Kidney (tissue), 22 donors: ENCODE measurements at places on chromosomes 7 and 10. TPM values are rescaled to one million over a fixed set of nuclear protein-coding genes. Genes with fewer than 3 reads are reported as not detected.

GRCh38 chr7:76354516-76354915 is 4.3 kb downstream of the YWHAG start:
- DNase-seq = no peak

DNA sequence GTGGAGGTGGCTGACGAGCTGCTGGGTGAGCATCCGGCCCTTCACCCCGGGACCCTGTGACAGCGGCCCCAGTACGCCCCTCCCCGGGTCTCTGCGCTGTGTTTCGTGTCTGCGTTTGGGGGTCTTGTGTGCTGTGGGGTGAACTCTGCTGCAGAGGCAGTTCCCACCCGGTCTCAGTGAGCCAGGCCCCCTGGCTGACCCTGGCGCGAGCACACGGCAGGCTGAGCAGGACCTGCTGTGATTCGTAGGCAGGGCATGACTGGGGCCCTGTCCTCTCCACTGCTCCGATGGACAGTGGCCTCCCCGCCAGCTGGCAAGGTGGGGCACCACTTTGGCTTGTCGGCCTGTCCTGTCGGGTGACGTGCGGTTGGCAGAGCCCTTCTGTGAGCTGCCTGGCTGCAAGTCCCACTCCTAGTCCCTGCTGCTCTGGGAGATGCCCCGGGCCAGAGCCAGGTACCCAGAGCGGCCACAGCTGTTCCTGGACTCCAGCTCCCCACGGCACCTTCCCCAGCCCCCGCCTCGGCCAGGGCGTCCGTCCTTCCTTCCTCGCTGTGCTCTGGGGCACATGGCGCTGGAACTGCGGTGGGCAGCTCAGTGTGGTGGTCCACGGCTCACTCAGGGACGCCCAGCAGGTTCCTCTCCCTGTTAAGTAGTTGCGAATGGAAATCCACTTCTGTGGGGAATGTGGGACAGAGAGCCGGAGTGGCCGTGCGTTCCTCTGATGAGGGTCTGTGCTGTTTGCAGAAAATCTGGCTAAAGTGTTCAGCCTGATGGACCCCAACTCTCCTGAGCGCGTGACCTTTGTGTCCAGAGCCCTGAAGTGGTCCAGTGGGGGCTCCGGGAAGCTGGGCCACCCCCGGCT is 10.5 kb downstream of the GET4 start:
- DNase-seq = no peak

FERD3L gene
- total RNA-seq = not detected

PGAM2 gene
- total RNA-seq = 2.1 TPM

PCDH15 gene
- total RNA-seq = not detected

HTRA1 gene
- total RNA-seq = 86.0 TPM

DNA sequence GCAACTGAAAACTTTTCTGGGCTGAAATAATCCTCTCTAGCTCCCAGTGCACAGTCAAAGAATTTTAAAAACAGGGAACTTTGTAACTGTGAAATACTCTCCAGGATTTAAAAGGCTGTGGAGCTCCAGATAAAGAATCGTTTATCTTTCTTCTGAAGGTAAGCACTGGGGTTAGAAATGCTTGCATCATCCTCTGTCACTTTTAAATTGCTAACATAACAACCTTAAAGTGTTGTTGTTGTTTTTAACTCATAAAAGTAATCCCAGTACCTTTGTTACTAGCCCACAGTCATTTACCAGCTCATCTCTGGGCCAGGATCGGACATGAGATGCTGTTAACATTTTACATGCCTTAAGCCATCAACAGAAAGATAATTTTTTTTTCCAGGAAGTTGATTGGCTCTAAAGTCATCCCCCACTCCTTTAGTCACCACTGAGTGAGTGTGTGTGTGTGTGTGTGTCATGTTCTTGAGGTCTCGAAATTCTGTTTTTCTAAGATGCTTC is at the start of gene SLC39A12:
Gene SLC39A12 (plus strand): TSS at position 51 of the 504 bp plus-strand sequence. CDS start 1,359 bp downstream, outside the sequence.
- DNase-seq = no peak

DNA sequence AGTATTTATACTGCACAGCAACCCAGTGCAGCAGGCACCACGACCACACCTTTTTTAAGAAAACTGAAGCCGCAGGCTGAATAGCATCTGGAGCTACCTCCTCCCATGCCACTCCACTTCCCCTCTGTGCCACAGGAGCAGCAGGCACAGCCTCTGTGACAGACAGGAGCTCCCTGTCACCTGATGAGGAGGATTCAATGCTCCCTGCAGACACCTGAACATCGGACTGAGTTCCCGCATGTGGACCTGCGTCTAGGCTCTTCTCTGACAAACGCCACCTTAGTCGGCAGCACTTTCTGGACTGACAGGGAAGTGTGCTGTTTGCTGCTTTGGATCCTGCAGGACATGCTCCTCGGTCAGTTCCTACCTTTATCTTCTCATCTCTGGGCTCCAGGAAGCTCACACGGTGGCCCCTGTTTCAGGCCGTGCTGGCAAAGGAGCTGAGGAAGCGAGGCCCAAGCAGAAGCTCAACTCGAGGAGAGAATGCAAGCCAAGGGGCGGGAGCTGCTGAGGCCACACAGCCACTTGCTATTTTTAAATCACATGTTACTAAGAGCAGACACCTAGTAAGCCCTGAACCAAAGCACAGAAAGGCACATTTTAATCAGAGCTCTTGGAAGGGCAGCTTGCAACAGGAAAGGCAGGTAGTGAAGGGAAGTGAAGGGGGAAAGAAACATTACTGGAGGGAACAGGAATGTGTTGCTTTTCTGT is 56.6 kb downstream of the VOPP1 start:
- no peak for DNase-seq

DNA sequence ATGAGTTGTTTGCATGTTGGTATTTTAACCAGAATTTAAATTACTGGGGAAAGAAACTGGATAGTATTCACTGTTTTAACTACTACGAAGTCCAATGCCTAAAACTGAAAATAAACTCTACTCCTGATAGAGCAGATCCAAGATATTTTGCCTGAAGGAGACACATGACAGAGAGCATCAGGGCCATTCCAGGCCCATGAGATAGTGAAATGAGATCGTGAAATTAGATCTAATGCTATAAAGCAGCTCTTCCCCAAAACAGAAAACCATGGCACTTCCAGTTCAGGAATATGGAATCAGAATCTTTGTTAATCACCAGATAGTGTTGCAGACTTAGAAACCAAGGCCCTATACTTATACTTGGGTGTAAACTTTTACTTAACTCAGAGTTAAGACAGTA is 124.3 kb upstream of the CACNA2D1 start:
- no peak for DNase-seq

DNA sequence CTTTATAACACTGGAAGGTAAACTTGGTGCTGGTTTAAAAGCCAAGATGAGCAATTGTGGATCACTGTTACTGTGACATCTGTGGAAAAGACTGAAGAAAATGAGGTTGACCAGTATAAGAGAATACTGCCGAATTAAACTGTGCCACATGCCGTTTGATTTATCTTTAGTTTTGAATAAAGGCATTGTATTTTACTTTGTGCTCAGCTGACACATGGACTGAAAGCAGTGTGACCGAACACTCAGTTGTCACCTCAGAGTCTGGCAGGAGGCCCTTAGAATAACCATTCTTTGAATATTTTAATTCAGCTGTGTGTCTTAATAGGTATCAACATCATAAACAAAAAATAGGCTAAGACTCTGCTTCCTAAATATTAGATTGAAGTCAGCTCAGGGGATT is 133.7 kb upstream of the GJD4 start:
- no peak for DNase-seq

- DNase-seq = peak; percentile 59
Measured at GRCh38 chr10:14329746-14330173, 964 bp downstream of the FRMD4A start.

PHYHIPL gene
- 12.0 TPM for total RNA-seq

DNA sequence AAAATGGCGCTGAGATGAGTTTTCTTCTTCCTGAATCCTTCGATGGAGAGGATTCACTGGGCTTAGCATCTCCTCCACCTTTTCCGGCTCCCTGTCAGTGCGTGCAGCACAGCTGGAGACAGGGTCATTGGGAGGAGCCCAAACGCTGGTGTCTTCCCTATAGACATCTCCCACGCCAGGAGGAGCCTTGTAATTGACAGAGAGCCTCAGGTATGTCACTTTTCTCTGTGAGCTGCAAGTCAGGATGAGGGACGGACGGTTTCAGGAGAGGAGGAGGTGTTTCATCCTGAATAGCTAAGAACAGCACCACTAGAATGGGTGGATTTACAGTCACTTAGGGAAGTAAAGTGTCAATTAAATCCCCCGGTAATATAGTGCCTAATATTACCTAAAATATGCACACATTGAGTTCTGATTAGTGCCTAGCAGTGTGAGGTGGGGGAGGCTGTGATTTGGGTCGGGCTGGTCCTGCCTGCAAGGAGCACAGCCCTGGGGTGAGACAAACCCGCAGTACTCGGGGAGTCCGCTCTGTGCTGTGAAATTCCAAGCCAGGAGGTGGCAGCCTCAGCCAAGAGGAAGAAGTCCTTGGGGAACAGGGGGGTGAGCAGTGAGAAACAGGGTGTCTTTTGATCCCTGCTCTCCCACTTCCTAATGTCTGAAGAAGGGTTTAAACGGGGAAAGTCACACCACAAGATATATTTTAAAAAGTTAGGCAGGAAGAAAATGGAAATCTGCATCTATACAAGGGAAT is 28.2 kb downstream of the IL15RA start:
- DNase-seq = peak; percentile 58

DNA sequence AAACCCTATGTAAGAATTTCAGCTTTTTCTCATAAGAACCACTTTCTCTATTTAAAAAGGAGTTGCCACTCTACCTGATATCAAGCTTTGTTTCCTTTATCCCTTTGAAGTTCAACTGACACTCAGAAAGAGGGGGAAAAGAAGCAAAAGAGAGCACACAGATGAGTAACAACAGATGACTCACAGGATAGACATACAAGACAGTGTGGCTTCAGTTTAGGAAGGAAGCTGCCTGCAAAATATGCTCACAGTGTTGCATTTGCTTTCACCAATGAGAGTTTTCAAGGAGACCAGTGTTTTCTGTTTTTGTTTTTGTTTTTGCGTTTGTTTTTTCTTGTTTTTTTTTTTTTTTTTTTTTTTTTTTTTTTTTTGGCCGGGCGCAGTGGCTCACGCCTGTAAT is 1181.6 kb downstream of the DNAJB9 start:
- no peak for DNase-seq

HOXA2 gene
- total RNA-seq = 2.9 TPM

AFAP1L2 gene
- 24.0 TPM for total RNA-seq

- no peak for DNase-seq
Measured at GRCh38 chr10:122441961-122442360, 12.5 kb upstream of the ARMS2 start.

- DNase-seq = no peak
Measured at GRCh38 chr7:105677817-105678573, 96.7 kb upstream of the EFCAB10 start.

DNA sequence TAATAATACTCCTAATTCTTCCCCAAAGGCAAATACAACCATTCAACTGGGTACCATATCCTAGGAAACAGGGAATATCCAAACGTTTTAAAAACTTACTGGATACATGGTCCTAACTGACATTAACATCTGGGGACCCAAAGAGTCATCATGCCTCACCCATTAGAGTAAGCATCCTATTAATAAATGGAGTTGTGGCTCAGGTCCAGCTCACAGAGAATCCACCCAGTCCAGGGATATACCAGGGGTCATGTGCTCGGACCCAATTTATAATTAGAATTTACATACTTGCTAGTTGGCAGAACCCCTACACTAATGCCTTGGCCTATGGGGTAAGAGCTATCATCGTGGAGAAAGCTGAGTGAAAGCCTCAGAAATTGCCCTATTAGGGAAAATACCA is 670.0 kb downstream of the XPNPEP1 start:
- DNase-seq = no peak

- DNase-seq = no peak
Measured at GRCh38 chr10:76523246-76523645, 1091.8 kb downstream of the LRMDA start.

MUC3A gene
- total RNA-seq = 39.1 TPM

- DNase-seq = no peak
Measured at GRCh38 chr10:69262292-69262751, 16.0 kb upstream of the HK1 start.

TAS2R41 gene
- not detected for total RNA-seq

- DNase-seq = no peak
Measured at GRCh38 chr10:29353887-29354561, 65.2 kb downstream of the LYZL1 start.

- DNase-seq = no peak
Measured at GRCh38 chr10:124624895-124625294, 119.3 kb downstream of the FAM53B start.

GRCh38 chr10:50636618-50637579 is 13.1 kb upstream of the SGMS1 start:
- DNase-seq = no peak

PRLHR gene
- total RNA-seq = not detected

- DNase-seq = no peak
Measured at GRCh38 chr10:123245264-123245663, 91.1 kb downstream of the BUB3 start.

GRCh38 chr10:131514454-131514853 is 202.9 kb upstream of the TCERG1L start:
- DNase-seq = peak; percentile 40

DNA sequence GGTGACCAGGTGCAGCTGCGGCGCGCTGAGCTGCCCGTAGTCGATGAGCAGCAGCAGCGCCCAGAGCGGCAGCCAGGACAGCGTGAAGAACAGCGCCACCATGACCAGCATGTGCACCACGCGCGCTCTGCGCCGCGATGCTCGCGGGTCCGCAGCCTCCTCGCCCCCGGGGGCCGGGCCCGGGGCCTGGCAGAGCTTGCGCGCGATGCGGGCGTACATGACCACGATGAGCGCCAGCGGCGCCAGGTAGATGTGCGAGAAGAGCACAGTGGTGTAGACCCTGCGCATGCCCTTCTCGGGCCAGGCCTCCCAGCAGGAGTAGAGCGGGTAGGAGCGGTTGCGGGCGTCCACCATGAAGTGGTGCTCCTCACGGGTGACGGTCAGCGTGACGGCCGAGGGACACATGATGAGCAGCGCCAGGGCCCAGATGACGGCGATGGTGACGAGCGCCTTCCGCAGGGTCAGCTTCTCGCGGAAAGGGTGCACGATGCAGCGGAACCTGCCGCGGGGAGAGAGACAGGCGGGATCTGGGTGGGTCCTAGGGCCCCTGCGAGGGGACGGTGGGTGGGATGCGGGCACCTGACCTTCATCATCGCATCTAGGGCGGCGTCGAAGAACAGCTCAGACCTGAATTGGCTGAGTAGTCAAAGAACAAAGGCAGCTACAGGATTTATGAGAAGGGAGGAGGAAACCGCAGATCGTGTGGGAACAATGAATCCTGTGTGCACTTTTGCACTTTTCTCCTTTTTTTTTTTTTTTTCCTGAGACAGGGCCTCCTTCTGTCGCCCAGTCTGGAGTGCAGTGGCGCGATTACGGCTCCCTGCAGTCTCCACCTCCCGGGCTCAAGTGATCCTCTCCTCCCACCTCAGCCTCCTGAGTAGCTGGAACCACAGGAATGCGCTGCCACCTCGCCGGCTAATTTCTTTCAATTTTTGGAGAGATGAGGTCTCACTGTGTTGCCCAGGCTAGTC is 22.4 kb upstream of the PPA1 start:
- DNase-seq = peak; percentile 78

GRCh38 chr7:112414855-112415490 is 35.3 kb upstream of the IFRD1 start:
- no peak for DNase-seq

- no peak for DNase-seq
Measured at GRCh38 chr10:3217301-3217700, 44.7 kb upstream of the PITRM1 start.
